ENCODE measurements at places on chromosomes 5 and 9. TPM values are rescaled to one million over a fixed set of nuclear protein-coding genes. Genes with fewer than 3 reads are reported as not detected.

- H3K4me3 ChIP-seq = no peak overlapping the region
- DNase-seq = no peak
- peaks cover 49% of the 10 kb centered on the region for H3K4me1 ChIP-seq
- H3K27ac ChIP-seq = peak overlapping the region; percentile 12
- peaks cover 29% of the 10 kb centered on the region for H3K36me3 ChIP-seq
These were observed 100.2 kb downstream of the HINT1 start for GRCh38 chr5:131064669-131065371.

GRCh38 chr9:36987891-36988290, 46.2 kb downstream of the PAX5 start:
- no peak overlapping the region for H3K4me3 ChIP-seq
- peaks cover 10% of the 10 kb centered on the region for H3K4me1 ChIP-seq
- H3K36me3 ChIP-seq = peaks cover 6% of the 10 kb centered on the region

GRCh38 chr5:148776780-148777179, 49.6 kb upstream of the ADRB2 start:
- no peaks in the 10 kb centered on the region for H3K4me1 ChIP-seq
- peaks cover 15% of the 10 kb centered on the region for H3K27me3 ChIP-seq
- H3K4me3 ChIP-seq = no peak overlapping the region
- no peaks in the 10 kb centered on the region for H3K36me3 ChIP-seq

DNA sequence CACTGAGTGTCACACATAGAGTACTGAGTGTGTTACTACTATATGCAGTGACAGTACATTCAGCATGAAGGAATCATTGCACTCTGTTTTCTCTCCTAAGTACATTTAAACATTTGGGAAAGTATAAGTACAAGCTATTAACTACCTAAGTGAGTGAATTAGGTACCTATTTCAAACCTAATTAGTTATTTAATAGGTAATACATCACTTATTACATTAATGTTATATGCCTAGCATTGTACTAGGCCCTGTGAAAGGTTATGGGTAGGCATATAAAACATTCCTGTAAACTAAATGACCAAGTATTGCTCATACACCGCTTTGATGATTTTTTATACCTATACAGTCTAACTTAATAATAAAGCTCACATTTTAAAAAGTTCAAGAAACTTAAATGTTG, 25.7 kb upstream of the PPP3R2 start:
- DNase-seq = no peak
- H3K27ac ChIP-seq = no peak overlapping the region
- H3K27me3 ChIP-seq = no peaks in the 10 kb centered on the region

GRCh38 chr9:89502038-89502601, 4.2 kb upstream of the SEMA4D start:
- peak overlapping the region; percentile 89 for H3K27ac ChIP-seq
- peak; percentile 49 for DNase-seq
- no peaks in the 10 kb centered on the region for H3K27me3 ChIP-seq

GABRA1 gene
- total RNA-seq = not detected

- no peaks in the 10 kb centered on the region for H3K36me3 ChIP-seq
- no peaks in the 10 kb centered on the region for H3K4me1 ChIP-seq
- H3K27ac ChIP-seq = no peak overlapping the region
- H3K27me3 ChIP-seq = peaks cover 13% of the 10 kb centered on the region
- no peak for DNase-seq
- H3K4me3 ChIP-seq = no peak overlapping the region
These were observed 268.1 kb downstream of the EFNA5 start for GRCh38 chr5:107402434-107403227.

- peak overlapping the region; percentile 86 for H3K4me3 ChIP-seq
- H3K4me1 ChIP-seq = peaks cover 33% of the 10 kb centered on the region
- peaks cover 4% of the 10 kb centered on the region for H3K27me3 ChIP-seq
These were observed 1.3 kb upstream of the VDAC1 start for GRCh38 chr5:134006115-134006514.

DNA sequence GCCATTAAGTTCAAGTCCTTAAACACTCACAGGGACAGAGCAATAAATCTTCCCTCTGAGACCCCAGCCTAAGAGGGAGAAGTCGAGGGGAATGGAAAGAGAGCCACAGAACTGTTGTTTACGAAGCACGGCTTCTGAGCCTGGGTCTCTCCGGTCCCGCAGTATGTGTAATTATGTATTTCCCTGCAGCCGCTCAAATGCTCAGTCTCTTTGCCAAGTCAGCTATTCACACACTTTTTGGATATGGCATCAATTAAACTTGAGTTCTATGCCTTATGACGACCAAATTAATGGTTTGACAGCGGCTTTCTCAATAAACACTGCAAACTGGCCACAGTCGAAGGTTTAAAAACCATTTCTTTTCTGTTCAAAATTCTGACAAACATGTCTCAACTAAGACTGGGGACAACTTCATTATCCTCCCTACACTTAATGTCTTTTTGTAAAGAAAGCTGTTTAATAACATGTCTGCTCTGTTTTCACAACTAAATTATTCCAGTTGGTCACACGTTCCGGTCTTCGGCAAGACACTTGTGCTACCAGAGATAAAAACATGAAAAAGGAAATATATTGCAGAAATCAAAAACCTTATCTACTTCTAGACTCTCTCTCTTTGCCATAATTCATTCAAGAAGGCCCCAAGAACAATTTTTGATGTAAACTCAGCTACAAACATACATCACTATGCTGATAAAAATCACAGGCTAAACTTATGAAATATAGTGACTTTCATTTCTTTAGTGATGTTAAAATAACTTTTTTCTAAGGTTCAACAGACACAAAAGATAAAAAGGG, 203.2 kb downstream of the GAPVD1 start:
- H3K27me3 ChIP-seq = no peaks in the 10 kb centered on the region
- no peak overlapping the region for H3K4me3 ChIP-seq
- no peak for DNase-seq
- H3K4me1 ChIP-seq = no peaks in the 10 kb centered on the region
- H3K27ac ChIP-seq = no peak overlapping the region

- no peaks in the 10 kb centered on the region for H3K27me3 ChIP-seq
- H3K36me3 ChIP-seq = peaks cover 39% of the 10 kb centered on the region
These were observed 235.2 kb downstream of the MLLT3 start for GRCh38 chr9:20387062-20387461.

DNA sequence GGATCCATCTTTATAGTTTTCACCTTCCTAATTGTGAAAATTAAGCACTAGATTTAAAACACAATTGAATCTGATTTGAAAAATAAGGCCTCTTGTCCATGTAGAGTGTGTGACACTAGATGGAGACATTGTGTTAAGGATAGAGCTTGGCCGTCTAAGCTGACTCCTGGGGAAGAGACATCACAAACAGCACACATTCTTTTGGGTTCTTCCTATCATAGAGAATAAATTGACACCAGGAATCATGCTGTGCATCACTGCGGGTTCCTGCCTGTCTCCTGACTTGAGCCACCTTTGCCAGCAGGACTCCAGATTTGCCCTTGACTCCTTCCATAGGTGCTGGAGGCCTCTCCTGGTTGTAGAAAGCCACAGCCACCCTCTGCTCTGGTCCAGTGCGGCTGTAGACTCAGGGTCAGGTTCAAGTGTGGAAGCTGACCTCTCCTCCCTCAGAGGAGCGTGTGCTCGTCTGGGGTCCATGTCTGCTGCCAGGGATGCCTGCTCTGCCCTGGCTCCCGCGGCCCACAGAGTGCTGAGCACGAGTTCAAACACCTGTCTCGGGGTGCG, 11.2 kb downstream of the ROPN1L start:
- H3K36me3 ChIP-seq = peaks cover 3% of the 10 kb centered on the region
- H3K27me3 ChIP-seq = no peaks in the 10 kb centered on the region
- H3K4me1 ChIP-seq = peaks cover 6% of the 10 kb centered on the region

DMRT2 gene
- not detected for total RNA-seq

TBC1D9B gene
- total RNA-seq = 86.4 TPM

DNA sequence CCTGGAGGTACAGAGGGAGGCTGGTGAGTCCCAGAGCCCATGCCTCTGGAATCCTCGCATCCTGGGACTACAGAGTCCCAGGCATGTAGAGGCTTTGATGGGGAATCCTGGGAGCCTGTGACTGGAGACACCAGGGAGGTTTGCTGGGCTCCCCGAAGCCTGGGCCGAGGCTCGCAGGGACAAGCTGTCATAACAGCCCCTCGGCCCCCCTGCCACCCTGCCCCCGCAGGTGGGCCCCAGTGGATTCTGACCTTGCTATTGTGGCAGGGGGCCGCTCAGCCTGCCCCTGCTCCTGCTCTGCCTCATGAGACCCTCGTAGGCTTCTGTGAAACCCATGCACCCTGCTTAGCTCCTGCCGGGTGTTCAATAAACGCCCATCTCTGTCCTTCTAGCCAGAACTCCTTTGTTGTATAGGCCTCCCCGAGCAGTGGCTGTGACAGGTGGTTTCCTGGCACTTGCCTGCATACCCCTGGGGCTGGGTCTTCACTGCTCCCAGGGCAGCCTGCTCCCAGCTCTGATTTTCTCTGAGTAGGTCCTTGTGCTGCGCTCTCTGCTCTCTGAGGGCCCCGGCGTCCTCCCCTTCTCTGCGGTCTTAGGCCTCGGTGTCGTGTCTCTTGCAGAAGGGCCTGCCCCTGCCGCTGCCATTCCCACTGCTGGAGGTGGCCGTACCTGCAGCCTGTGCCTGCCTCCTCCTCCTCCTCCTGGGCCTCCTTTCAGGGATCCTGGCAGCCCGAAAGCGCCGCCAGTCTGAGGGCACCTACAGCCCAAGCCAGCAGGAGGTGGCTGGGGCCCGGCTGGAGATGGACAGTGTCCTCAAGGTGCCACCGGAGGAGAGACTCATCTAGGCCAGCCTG, 20.4 kb downstream of the CRB2 start:
- H3K4me3 ChIP-seq = no peak overlapping the region
- peaks cover 34% of the 10 kb centered on the region for H3K27me3 ChIP-seq
- DNase-seq = no peak
- no peaks in the 10 kb centered on the region for H3K36me3 ChIP-seq

GRCh38 chr5:143064676-143065075, 294.5 kb downstream of the ARHGAP26 start:
- peaks cover 8% of the 10 kb centered on the region for H3K4me1 ChIP-seq
- peaks cover 37% of the 10 kb centered on the region for H3K36me3 ChIP-seq
- H3K4me3 ChIP-seq = no peak overlapping the region

DNA sequence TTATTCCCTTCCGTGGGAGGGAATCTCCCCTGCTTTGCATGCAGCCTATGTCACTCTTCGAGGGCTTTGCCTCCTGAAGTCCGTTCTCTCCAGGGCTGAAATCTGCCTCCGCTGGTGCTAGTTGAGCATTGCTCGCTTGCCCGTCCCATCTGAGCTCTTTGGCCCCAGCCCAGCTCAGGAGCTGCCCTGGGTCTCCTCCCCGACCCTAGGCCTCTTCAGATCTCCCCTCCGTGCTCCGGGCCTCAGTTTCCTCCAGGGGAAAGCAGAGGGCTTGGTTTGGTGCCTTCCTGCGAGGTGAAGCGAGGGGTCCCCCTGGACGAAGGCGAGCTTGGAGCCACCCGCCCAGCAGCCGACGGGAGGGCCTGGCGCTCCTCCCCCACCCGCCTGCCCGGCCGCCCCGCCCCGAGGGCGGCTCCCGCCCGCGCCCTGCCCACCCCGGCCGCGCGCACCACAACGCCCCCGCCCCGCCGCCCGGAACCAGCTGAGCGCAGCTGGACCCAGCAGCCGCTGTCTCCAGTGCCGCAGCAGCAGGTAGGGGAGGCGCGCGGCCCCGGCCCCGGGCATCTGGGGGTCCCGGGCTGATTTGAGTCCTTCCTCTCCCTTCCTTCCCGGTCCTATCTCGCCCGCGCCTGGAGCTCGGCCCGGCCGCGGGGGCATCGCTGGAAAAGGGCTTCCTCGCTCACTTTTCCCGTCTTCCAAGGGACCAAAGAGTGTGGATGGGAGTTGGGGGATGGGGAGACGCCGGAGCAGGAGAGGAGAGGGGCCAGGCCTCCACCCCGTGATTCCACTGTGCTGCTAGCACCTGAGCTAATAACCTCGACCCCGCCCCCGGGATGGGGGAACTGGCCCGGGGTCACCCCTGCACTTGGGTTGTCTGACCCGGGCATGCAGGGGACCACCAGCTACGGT, at the start of gene GSN:
Gene GSN (plus strand): TSS at position 474 of the 909 bp plus-strand sequence. CDS start 33,810 bp downstream, outside the sequence.
- no peaks in the 10 kb centered on the region for H3K36me3 ChIP-seq
- H3K27me3 ChIP-seq = peaks cover 22% of the 10 kb centered on the region
- peak; percentile 62 for DNase-seq
- peaks cover 20% of the 10 kb centered on the region for H3K4me1 ChIP-seq
- peak within 1 kb of the TSS; percentile 48 for H3K27ac ChIP-seq

GRCh38 chr5:62143268-62144229, 162.5 kb upstream of the KIF2A start:
- H3K4me3 ChIP-seq = no peak overlapping the region
- peaks cover 27% of the 10 kb centered on the region for H3K27me3 ChIP-seq
- H3K27ac ChIP-seq = no peak overlapping the region

- peaks cover 76% of the 10 kb centered on the region for H3K36me3 ChIP-seq
- H3K4me1 ChIP-seq = peaks cover 56% of the 10 kb centered on the region
- peak overlapping the region; percentile 94 for H3K27ac ChIP-seq
- H3K27me3 ChIP-seq = no peaks in the 10 kb centered on the region
- no peak for DNase-seq
- peak overlapping the region; percentile 99 for H3K4me3 ChIP-seq
These were observed 4.1 kb downstream of the IRF1 start for GRCh38 chr5:132486318-132487094.

DNA sequence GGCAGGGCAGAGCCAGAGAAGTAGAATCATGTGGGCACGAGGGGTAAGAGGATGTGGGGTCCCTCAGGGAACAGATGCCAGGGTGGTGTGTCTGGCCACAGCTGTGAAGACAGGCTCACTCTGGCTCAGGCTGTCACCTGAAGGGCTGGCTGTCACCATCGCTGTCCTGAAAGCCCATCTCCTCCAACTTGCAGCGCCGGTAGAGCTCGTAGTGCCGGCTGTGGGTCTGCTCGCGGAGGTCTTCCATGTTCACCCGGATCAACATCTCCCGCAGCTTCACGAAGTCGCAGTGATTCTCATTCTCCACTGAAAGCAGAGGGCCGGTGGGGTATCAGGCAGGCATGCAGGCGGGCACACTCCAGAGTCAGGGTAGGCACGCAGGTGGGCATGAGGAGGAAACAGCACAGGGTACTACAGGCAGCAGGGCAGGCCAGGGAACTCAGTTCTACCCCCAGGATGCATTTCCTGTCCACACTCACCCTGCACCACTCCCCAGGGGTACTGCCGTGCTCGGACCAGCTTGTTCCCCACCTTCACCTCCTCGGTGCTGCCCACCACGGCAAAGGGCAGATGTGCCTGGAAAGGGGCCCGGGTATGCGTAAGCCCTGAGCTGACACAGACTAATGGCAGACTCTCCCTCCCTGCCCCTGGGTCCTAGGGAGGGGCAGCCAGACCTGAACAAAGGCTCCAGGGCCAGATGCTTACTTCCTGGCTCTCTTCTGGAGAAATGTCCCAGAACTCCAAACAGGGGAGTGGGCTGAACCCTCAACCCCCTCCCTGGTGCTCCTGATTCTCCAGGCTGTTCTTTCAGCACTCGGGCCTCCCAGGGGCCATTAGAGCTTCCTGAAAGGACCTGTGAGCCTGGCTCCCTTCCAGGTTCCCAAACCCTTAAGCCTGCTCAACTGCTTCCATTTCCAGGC, 14.4 kb downstream of the CCNI2 start:
- no peaks in the 10 kb centered on the region for H3K4me1 ChIP-seq
- no peak for DNase-seq
- H3K36me3 ChIP-seq = no peaks in the 10 kb centered on the region
- H3K27me3 ChIP-seq = no peaks in the 10 kb centered on the region

DNA sequence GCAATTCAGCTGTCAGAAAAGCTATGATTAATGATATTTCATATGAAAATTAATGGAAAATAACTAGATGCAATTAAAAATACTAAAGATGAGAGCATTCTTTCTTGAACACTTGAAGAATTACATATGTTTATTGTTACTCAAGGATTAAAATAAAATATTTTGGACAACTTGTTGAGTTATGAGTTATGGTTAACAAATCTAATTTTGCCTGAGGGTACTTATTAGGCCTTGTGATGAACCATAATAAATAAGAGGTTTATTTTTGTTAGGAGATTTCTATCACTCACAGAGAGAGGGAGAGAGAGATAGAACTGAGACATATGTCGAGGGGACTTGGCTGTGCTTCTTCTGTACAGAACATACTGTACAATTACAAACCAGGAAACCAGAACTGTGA, 183.7 kb downstream of the ISL1 start:
- no peaks in the 10 kb centered on the region for H3K27me3 ChIP-seq
- no peak overlapping the region for H3K27ac ChIP-seq
- no peaks in the 10 kb centered on the region for H3K36me3 ChIP-seq
- no peak overlapping the region for H3K4me3 ChIP-seq
- H3K4me1 ChIP-seq = no peaks in the 10 kb centered on the region
